ENCODE measurements at places on chromosomes 1 and 21.

DNA sequence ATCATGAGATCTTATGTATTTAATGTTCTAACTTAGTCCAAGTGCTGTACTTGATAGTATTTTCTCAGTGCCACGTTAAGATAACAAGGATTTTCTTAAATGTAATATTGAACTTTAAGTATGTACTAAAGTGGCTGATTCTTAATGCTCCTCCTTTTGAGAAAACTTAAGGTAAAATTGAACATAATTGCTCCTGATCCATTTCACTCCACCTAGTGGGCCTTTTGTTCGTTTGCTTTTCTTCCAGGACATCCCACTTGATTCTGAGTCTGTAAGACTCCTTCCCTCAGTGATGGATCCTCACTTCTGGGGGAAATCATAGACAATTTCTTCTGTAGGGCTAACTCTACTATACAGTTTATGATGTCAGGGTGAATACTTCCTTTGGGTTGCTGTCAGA lies 173.1 kb downstream of the LMO4 start:
- DNase-seq: no peak

- DNase-seq: no peak
These were observed 1.2 kb downstream of the GPR88 start for GRCh38 chr1:100538913-100539835.

DNA sequence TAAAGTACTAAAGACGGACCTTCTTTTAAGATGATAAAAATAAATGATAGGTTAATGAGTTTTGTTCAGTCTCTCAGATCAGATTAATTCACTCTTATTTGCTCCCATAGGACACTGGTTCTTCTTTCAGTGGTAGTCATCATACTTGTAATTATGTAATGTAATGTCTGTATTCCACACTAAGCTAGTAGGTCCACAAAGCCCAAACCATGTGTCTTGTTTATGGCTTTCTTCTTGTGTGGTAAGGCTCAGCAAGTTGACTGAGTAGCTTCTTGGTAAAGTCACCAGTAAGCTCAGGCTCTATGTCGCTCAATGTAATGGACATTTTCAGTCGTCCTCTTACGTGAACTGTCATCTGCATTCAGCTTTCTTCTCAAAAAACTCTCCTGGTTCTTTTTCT lies 2.5 kb downstream of the LYPLAL1 start:
- DNase-seq: no peak

- DNase-seq: no peak
These were observed 20.8 kb downstream of the ACADM start for GRCh38 chr1:75745276-75745675.

GRCh38 chr1:233081735-233082134 lies 131.3 kb downstream of the NTPCR start:
- no peak for DNase-seq

DNA sequence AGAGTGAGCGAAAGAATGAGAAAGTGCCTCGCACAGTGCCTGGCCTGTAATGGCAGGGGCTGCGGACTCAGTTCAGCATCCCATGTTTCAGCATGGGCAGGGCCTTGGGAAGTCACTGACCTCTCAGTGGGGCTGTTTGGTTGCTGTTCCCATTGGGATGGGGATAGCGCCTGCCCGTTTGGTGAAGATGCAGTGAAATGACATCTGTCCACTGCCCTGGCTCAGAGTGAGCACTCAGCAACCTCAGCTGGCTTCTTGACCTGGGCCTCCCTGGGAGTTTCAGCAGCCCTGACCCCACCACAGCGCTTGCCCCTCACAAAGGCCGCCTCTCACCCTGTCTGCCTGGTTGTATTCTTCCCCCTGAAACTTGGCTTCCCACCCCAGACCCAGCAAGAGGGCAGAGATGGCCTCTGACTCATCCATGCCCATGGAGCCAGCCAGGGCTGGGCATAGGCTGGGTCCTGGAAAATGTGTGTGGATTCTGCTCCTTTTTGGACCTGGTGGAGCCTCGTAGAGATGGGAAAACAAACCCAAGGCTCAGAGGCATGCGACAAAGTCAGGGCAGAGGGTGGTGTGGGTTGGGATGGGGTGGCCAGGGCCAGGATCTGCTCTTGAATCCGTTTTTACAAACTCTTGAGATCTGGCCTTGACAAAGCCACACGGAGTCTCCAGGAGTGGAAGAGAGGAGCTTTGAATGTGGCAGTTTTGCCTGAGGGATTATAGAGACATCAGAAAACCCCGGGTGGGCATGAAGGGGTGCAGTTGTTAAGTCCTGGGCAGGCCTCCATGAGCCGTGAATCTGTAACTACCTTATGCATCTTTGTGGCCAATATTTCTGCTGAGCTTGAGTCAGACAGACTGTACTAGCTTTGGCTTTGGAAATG lies 1.2 kb downstream of the XKR8 start:
- no peak for DNase-seq

GRCh38 chr21:22192766-22193165 lies 1194.6 kb downstream of the NCAM2 start:
- DNase-seq: no peak

DNA sequence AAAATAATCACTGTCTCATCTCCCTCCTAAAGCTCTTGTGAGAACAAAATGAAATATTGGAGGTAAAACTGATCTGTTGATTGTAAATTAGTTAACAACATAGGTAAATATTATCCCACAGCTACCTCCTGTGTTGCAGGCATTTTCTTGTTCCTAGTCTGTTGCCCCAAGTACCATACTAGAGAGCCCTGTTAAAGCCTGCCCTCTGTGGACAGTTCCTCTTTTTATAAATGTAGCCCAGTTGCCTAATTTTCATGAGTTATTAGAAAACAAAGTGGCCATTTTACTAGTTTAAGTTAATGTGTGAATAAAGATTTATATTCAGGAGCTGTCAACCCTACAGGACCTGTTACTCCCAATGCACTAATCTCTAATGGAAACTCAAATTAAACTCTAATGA lies 180.0 kb upstream of the KCND3 start:
- no peak for DNase-seq
